ENCODE measurements at places on chromosomes 5 and 9.

DNA sequence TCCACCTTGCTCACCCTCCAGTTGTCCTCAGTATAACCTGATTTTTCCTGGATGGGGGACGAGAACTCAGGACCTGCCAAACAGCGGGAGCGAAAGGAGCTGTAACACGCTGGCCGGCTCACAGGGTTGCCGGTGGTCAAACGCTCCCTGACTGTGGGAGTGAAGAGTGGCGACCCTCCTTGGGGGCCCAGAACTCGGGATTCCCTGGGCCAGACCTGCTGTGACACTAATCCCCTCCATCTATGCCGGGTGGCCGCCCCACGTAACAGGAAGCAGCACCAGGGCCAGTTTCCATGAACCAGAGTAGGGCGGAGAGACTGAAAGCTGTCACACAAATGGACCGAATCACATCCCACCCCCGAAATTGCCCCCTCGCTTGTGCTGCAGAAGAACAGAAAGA, 1809.2 kb upstream of the ACO1 start:
- DNase-seq: no peak

DNA sequence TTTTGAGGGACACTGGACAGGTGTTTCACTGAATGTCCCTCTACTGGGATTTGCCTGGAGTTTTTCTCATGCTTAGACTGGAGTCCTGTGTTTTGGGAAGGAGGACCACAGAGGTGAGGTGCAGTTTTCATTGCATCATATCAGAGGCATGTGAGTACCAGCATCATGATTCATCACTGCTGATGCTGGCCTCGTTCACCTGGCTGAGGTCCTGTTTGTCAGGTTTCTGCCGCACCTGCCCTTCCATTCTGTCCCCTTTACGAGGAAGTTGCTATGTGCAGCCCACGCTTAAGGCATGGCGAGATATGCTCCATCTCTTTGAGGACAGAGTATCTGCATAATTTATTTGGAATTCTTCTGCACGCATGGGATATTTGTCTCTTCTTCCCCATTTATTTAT, 162.1 kb downstream of the TENT4A start:
- DNase-seq: no peak

DNA sequence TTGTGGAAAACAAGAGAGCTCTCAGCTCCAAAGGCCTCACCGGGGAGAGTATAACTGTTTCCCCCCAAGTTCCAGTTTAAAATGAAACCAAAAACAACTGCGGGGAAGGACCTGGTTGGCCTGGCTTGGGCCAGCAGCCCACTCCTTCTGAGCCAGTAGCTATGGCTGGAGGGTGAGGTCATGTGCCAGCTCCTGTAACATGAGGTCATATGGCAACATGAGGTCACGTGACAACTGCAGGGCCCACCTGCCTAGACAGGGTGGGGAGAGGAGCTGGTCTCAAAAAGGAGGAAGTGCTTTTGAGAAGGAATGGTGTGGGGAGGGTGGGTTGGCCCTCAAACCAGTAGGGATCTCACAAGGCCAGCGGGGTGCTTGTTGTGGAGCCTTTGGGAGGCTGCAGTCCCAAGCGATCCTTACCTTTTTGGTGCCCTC, 29.3 kb upstream of the CRB2 start:
- DNase-seq: no peak

- no peak for DNase-seq
Measured at GRCh38 chr5:83099001-83099400, 21.7 kb downstream of the XRCC4 start.

GRCh38 chr5:115661563-115661962, 35.7 kb upstream of the TMED7 start:
- DNase-seq: no peak

GRCh38 chr9:93038918-93039317, 19.6 kb upstream of the SUSD3 start:
- DNase-seq: no peak
